ENCODE measurements at places on chromosomes 4 and X. TPM values are rescaled to one million over a fixed set of nuclear protein-coding genes. Genes with fewer than 3 reads are reported as not detected.

The LANCL3 gene
- total RNA-seq = 2.6 TPM

The GPR82 gene
- total RNA-seq = not detected

The ARHGAP36 gene
- total RNA-seq = not detected

DNA sequence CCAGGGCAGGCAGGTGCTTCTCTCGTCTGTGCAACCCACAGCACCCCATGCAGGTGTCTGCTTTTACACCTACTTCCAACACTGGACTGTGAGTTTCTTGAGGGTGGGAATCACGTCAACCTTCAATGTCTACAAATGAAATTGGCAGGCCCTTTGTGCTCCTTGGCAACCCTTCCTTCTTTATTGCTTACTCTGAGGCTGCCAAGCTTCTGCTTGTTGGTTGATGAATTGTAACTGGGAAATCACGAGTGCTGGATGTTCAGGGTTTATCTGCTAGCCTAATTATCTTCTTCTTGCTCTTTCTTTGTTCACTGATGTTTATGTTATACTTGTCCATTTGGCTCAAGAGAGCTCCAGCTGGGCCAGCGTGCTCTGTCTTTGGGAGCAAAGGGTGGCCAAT, 2.5 kb upstream of the DGAT2L6 start:
- ATAC-seq = no peak

The TMPRSS11A gene
- not detected for total RNA-seq

DNA sequence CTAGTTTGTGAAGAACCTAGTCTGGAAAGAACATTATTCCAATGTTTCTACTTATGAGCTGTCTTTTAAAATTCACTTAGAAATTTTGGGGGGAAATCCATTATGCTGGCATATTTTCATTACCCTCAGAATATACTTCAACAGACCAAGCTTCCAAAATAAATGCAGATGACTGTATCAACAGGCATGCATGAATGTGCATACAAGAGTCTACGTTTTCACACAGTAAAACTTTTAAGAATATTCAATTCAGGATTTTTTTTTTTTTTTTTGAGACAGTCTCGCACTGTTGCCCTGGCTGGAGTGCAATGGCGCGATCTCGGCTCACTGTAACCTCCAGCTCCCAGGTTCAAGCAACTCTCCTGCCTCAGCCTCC, 49.7 kb downstream of the ABCG2 start:
- ATAC-seq = no peak

GRCh38 chrX:155235891-155236290, 19.6 kb downstream of the VBP1 start:
- ATAC-seq = no peak

GRCh38 chrX:40012868-40013265, 84.9 kb downstream of the BCOR start:
- ATAC-seq = peak; percentile 40

GRCh38 chr4:74097631-74098426, 1.2 kb downstream of the CXCL2 start:
- ATAC-seq = no peak

The DGAT2L6 gene
- not detected for total RNA-seq

The F11 gene
- total RNA-seq = not detected

DNA sequence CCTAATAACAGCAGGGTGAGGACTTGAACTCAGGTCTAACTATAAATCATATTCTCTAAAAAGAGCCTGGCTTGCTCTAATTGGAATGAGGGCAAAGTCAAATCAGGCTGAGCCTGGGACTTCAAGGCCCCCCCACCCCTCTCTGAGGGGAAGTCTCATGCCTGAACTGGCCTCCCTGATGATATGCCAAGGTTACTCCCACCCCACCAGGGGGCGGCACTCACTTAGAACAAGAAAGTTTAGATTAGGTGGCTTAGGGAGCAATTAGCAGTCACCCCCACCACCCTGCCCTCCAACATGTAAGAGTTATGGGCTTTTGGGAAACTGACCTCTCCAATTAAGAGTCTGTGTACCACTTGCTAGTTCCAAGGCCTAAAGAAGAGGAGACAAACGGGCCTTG, 2.7 kb downstream of the FOXO4 start:
- ATAC-seq = no peak

DNA sequence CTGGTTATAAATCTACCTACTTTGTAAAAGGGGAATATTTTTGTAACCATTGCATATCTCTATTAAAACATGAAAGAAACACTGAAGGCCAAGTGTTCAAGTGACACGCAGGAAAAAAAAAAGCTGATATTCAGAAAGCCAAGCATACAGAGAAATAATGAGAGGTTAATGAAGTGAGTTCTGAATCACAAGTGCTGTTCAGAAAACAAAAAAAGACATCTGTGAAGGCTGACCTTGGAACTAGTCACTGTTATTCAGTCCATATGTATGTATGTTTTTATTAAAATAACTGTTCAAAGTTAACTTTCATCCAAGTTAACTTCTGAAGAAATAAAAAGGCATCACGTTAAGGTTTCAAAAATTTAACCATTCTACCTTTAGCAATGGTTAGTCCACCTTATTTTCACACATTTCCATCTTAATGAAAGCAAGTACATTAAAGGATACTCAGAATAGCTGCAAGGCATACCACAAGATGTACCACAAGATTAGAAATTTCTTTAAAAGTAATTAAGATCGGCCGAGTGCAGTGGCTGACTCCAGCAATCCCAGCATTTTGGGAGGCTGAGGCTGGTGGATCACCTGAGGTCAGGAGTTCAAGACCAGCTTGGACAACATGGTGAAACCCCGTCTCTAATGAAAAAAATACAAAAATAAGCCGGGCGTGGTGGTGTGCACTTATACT, 31.4 kb downstream of the SH3RF1 start:
- no peak for ATAC-seq

DNA sequence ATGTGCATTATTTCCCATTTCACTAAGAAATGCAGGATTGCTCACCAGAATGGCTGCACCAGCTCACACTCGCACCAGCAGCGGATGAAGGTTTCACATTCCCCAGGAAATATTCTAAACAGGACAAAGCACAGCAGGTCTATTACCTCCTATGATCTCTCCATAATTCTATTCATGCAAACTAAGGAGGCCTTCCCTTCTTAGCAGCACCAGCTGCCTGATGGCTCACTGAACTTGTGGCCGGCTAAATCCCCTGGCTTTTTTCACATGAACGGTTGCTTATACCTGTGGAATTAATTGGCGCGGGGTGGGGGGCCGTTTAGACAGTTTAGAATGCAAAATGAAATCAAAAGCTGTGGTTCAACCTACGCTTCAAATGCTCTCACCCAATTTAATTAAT, 73.5 kb upstream of the SRD5A3 start:
- ATAC-seq = no peak

GRCh38 chr4:163090997-163091684, 75.5 kb downstream of the NAF1 start:
- ATAC-seq = no peak

DNA sequence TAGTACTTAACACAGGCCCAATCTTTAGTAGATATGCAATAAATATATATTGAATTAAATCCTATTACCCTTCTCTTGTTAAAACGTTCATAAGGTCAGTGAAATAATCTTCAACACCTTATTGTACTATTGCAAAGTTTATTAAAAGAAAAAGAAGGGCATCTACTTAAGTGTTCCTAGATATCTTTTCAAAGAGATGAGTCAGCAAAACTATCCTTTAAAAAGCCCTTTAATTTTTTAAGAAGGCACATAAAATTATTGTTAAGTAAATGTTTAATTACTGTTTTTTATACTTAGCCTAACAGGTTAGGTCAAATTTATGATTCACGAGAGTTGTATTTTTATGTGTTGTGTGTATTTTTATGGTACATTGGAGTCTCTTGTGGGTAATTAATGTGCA, 77.3 kb upstream of the PPP1R2C start:
- no peak for ATAC-seq

GRCh38 chrX:10847333-10847732, 226.9 kb upstream of the MID1 start:
- no peak for ATAC-seq

DNA sequence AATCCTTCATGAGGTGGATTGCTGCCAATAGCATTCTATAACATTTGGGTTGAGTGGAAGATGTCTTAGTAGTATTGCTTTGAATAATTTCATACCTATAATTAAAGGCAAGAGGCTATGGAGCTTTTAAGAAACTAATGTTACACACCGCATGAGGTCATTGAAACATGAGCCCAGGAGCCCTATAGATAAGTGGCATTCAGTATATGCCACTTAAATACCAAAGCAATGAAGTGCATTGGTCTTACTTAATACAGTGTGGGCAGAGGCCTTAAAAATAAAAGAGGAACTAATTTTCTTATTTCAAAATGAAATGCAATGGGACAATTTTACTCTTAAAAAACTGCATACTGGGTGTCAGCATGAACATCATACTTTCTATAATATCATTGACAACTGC, 47.5 kb downstream of the SPATA18 start:
- no peak for ATAC-seq

DNA sequence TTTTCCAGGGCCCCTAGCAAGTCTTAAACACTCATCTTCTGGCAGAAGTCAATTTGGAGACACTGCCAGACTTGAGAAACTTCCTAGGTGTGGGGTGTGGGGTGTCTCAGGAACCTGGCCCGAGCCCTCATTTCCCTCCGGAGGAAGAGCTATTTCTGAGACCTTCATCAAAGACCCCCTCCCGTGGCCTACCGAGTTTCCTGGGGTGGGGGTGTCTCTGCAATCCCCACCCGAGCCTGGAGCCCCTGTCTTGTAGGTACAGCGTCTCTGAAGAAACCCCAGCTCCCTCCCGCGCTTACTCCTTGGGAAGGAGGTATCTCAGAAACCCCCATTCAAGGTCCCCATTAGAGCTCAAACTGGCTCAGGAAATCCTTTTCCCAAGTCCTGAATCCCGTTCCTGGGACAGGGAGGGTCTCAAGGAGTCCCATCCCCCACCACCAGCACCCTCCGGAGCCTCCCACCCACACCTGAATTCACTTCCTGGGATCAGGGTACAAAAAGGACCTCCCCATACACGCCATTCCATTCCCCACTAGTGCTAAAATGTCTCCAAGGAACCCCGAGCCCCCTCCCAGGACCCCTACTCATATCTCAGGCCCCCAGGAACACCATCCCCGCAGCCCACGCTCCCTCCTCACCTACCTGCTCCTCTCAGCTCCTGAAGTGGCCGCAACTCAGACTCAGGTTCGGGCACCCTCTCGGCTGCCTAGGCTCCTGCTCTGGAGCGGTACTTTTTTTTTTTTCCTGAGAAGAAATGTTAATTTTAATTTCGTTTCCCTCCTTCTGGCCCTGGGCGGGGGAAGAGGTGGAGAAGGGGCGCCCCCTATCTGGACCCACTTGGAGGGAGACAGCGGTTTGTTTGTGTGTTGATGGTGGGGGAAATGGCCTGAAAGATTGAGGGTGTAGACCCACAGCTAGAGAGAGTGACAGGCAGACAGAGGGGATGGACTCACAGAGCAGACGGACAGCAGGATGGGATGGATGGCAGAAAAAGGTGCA, 1.1 kb downstream of the SLC38A5 start:
- no peak for ATAC-seq

GRCh38 chr4:88706574-88706973, 8.9 kb upstream of the NAP1L5 start:
- ATAC-seq = peak; percentile 64

DNA sequence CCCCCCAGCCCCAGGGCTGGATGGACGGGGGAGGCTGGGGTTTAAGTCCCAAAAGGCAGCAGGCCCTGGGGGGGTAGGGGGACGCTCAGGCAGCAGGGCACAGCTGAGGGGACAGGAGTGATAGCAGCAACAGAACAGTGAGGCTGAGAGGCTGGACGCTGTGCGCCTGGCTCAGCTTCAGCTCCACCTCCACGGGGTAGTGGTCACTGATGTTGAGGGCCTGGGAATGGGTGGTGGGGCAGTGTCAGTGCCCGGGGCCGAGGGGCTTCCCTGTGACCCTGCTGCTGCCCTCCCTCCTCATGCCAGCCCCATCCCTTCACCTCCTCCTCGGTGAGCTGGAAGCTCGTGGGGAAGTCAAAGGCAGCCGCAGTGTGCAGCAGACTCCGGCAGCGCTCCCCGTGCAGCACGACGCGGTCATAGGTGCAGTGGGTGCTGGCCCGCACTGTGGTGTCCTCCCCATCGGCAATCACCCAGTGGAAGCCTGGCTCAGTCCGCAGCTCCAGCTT, 4.5 kb downstream of the RPL10 start:
- no peak for ATAC-seq

- ATAC-seq = no peak
Observed at GRCh38 chr4:15186149-15186548, 183.9 kb downstream of the CPEB2 start.

The CT45A5 gene
- not detected for total RNA-seq

- no peak for ATAC-seq
Observed at GRCh38 chr4:40934676-40935075, 184.9 kb downstream of the NSUN7 start.

DNA sequence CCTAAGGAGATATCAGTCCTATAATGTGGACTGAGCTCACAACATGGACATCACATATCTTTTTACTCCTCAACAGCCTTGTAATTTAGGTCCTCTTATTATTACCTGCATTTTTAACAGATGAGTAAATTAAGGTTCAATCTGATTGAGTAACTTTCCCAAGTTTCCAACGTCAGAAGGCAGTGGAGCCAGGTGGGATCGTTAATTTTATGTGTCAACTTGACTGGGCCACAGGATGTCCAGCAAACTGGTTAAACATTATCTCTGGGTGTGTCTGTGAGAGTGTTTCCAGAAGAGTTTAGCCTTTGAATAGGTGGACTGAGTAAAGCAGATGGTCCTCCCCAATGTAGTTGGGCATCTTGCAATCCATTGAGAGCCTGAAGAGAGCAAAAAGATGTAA, 59.0 kb upstream of the SLIT2 start:
- no peak for ATAC-seq
